ENCODE measurements at places on chromosomes 16 and 17. TPM values are rescaled to one million over a fixed set of nuclear protein-coding genes. Genes with fewer than 3 reads are reported as not detected.
A peak's percentile ranks its signal among the peaks of the same experiment; 100 is the strongest.

DNA sequence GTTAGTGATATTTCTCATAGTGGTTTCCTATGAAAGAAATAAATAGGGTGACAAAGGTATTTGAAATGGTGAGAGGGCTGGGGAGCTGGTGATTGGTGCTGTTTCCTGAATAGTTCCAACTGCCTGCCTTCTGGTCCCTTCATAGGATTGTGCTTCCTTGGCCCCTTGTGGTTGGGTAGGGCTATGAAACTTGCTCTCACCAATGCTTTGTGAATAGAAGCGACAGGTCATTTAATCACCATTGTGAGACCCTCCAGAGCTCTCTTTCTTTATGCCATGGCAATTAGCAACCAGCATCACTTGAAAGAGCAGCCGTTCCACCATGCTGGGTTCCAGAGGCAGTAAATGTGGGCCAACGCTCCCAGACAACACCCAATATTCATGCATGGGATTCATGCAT, 23.7 kb upstream of the WWOX start:
- no peak for DNase-seq

DNA sequence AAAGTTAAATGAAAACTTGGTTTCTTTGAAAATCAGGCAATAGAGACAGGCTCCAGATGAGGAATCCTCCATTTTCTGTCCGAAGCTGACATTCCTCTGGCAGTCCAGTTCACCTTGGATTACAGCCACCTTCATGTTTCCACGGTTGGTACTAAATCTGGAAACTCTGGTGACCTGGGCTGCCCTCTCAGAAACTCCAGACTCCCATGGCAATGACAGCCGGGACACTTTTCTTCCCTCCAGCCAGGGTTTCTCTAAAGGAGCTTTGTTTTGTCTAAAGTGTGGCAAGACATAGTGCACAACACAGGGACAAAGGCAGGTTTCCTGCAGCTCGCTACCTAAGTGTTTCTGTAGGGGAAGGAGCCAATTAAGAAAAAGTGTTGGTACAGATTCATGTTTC, 36.0 kb downstream of the CLUAP1 start:
- DNase-seq: peak; percentile 49

GRCh38 chr16:79190542-79190941, 410.0 kb downstream of the MAF start:
- DNase-seq: no peak

DNA sequence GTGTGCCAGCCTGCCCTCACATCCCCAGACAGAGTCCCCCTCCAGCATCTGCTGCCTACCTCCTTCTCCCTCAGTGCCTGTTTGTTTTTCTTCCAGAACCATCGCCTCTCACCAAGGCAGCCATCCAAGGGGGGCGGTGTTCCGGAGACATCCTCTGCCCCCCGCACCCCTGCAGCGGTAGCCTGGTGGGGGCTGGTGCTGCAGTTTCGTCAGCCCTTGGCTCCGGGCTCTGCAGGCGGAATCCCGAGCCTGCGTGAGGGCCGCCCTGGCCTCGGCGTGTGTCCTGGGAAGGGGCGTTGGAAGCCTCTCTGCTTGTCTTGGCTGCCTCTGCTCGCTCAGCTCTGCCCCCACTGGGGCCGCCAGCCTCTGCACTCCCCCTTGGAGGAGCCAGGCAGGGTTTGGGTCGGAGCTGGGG, 126.0 kb upstream of the CIBAR2 start:
- peak; percentile 77 for DNase-seq

DNA sequence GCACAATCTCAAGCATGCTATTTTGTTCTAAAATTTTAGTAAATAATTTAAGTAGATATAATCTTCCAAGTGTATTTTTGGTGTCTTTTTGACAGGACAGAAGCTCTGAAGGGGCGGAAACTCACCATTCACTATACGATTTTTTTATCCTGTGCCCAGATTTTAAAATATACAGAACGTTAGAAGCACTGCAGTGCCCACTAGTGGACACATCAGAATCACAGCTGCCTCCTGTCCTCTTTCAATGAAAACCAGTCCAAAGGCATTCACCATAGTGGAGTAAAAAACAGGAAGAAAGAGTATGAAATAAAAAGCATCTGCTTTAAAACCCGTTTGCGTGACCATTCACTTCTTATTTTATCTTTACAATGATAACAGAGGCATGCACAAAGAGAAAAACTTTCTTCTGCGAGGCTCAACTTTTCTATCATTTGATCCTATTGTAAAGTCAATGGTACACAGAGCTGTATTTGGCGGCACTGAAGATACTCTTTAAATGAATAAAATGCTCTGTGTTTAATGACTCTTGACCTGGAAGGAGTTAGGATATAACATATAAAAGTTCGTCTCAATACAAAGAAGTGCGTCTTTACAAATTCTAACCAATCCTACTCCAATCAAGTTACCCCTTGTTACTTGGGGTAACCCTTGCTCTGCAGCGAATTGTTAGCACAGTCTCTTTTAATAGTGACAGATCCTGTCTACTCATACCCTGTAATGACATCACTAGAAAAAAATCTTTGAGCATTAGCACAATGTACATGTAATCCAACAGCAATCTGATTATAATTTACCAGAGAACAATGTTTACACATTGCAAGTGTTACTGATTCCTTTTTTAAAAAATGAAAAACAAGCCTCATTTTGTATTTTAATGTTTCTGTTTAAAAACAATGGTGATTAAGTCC, 339.8 kb upstream of the PSMD7 start:
- peak; percentile 65 for DNase-seq

- DNase-seq: no peak
Observed at GRCh38 chr17:70332356-70333210, 163.3 kb downstream of the KCNJ2 start.

- DNase-seq: no peak
Observed at GRCh38 chr16:80631581-80631980, 90.8 kb downstream of the DYNLRB2 start.

DNA sequence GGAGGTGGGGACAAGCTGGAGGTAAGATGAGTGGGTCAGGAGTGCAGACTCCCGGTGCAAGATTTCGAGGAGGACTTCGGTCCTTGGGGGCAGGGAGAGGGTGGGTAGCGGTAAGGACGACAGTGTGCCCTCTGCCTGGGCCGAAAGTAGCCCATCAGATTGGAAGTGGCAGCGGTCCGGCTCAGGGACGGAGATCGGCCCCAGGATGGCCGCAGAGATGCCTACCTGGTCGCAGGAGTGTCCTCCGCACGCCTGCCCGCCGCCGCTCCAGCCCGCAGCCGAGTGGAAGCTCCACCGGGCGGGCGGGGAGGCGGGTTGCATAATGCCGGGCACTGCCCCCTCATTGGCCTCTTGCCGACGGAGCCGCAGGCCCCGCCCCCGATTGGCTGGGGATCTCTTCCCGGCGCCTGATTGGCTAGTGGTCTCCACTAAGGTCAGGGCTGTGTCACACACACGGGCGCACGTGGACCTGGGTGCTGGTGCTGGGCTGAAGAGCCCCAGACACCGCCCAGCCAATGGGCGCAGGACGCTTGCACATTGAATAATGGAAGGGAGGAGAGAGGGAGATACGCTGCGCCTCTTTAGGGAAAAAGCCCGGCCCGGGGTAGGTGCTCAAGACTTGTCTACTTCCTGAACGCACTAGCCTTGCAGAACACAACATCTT, at the start of gene PER1:
Gene PER1 (minus strand): TSS at position 293 of the 664 bp plus-strand sequence. CDS start 1,698 bp downstream, outside the sequence.
- peak; percentile 99 for DNase-seq

- DNase-seq: peak; percentile 93
Observed at GRCh38 chr16:19113577-19114358, at the start of gene ITPRIPL2. Gene ITPRIPL2, plus strand, starts transcription at chr16:19113964. Its CDS starts 498 bp downstream, at chr16:19114462.

Gene PRDM7
- total RNA-seq: not detected

- no peak for DNase-seq
Observed at GRCh38 chr17:40602445-40603443, 37.5 kb upstream of the CCR7 start.

DNA sequence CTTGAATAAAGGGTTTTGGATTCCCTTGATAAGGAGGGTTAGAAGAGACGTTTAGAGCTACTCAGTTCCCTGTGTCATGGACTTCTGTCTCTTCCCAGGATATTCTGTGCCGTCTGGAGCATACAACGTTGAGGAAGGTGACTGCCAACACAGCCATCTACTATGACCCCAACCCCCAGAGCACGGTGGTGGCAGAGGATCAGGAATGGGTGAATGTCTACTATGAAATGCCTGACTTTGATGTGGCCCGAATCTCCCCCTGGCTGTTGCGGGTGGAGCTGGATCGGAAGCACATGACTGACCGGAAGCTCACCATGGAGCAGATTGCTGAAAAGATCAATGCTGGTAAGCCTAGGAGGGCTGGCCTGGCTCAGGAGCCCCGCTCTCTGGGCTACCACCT, 24.7 kb downstream of the POLR2A start:
- no peak for DNase-seq

DNA sequence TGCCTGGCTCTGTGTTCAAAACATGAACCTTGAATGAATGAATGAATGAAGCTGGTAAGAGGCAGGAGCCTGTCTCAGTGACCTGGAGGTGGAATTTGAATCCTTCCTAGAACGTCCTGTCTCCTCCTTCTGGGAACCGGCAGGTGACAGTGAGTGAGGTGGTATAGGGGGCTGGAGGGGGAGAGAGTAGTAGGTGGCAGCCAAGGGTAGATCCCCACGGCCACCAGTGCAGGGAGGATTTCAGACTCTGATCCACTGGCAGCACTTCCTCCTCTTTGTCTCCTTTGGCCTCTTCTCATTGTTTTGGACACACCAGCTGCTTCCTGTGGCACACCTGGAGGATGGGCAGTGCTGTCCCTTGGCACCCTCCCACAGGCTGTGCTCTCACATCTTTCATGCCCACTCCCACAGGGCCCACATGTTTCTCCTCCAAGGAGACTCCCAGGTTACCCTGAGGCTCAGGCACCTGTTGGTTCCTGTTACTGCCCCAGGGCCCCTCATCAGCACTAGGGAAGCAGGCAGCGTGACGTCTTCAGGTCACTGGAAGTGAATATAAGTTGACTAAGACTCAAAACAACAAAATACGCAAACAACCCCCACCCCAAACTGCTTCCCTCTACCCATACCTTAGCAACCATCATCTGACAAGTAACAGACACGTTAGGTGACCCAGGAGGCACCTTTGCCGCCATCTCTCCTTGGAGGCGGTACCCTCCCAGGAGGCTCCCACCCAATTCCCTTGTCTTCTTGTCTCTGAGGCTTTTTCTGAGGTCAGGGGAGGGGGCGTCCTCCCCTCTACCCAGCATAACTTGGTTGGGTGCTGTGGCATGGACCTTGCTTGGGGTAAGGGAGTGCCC, 84.6 kb downstream of the N4BP1 start:
- DNase-seq: no peak
